NCI-H2029 (cell line): ENCODE measurements at places on chromosomes 13 and 19.

GRCh38 chr19:33676999-33677665 lies 55.4 kb downstream of the CHST8 start:
- no peak for DNase-seq

GRCh38 chr13:44523146-44524015 lies 52.7 kb downstream of the TSC22D1 start:
- no peak for DNase-seq

DNA sequence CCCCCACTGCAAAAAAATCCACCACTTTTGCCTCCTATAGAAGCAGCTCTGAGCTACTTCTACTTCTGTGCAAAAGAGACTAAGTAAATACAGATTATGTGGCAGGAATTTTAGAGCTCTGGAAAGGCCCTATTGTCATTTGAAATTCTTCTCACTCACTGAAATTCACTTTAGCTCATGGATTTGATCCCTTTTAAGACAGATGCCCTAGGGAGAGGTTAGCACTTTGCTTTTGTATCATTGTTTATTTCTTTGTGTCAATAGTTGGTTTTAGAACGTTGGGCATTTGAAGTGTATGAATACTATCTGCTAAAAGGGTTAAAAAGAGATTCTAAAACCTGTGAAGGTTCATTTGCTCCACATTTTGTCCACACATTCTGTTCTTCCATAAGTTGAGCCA lies 528.7 kb downstream of the GPC6 start:
- DNase-seq, result no peak

- DNase-seq, result no peak
Measured at GRCh38 chr19:55256562-55257460, 2.0 kb downstream of the PPP6R1 start.

- no peak for DNase-seq
Measured at GRCh38 chr13:28735481-28736029, 16.8 kb upstream of the SLC46A3 start.

- no peak for DNase-seq
Measured at GRCh38 chr13:50457415-50458393, 385.8 kb downstream of the DLEU7 start.

GRCh38 chr13:45678282-45678681 lies 23.8 kb upstream of the CBY2 start:
- peak; percentile 29 for DNase-seq

- peak; percentile 42 for DNase-seq
Measured at GRCh38 chr13:35164324-35164932, 222.4 kb downstream of the NBEA start.

- no peak for DNase-seq
Measured at GRCh38 chr13:39023316-39023715, 14.6 kb downstream of the PROSER1 start.
